Trophoblast cell (in vitro differentiated cells and primary cell): ENCODE measurements at places on chromosomes 13 and 19.

DNA sequence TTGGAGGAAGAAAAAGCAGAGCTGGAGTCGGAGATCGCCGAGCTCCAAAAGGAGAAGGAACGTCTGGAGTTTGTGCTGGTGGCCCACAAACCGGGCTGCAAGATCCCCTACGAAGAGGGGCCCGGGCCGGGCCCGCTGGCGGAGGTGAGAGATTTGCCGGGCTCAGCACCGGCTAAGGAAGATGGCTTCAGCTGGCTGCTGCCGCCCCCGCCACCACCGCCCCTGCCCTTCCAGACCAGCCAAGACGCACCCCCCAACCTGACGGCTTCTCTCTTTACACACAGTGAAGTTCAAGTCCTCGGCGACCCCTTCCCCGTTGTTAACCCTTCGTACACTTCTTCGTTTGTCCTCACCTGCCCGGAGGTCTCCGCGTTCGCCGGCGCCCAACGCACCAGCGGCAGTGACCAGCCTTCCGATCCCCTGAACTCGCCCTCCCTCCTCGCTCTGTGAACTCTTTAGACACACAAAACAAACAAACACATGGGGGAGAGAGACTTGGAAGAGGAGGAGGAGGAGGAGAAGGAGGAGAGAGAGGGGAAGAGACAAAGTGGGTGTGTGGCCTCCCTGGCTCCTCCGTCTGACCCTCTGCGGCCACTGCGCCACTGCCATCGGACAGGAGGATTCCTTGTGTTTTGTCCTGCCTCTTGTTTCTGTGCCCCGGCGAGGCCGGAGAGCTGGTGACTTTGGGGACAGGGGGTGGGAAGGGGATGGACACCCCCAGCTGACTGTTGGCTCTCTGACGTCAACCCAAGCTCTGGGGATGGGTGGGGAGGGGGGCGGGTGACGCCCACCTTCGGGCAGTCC lies 5.0 kb downstream of the FOSB start:
- DNase-seq, result peak; percentile 81

DNA sequence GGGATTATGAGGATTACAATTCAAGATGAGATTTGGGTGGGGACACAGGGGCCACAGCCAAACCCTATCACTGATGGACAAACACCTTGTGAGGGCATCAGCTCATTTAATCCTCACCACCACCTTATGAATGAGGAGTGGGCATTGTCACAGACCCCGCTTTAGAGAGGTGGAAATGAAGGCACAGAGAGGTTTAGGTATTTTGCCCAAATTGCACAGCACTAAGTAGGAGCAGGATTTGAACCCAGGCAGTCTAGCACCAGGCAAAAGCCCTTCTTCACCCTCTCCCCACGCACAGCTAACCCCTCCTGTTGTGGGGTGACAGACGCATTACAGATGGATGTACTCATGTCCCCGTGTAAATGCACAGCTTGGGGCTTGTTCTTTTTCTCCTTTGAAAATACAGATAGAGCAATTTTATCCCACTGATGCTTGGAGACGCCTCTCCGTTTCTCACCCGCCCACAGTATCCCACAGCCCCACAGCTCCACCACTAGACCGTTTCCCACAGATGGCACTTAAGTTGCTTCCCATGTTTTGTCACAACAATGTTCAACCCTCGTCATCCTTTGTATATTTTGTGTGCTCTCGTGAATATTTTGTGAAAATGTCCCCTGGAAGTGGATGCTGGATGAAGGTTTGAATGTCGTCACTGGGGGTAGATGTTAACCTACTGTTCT lies 48.2 kb downstream of the ANKRD10 start:
- no peak for DNase-seq

DNA sequence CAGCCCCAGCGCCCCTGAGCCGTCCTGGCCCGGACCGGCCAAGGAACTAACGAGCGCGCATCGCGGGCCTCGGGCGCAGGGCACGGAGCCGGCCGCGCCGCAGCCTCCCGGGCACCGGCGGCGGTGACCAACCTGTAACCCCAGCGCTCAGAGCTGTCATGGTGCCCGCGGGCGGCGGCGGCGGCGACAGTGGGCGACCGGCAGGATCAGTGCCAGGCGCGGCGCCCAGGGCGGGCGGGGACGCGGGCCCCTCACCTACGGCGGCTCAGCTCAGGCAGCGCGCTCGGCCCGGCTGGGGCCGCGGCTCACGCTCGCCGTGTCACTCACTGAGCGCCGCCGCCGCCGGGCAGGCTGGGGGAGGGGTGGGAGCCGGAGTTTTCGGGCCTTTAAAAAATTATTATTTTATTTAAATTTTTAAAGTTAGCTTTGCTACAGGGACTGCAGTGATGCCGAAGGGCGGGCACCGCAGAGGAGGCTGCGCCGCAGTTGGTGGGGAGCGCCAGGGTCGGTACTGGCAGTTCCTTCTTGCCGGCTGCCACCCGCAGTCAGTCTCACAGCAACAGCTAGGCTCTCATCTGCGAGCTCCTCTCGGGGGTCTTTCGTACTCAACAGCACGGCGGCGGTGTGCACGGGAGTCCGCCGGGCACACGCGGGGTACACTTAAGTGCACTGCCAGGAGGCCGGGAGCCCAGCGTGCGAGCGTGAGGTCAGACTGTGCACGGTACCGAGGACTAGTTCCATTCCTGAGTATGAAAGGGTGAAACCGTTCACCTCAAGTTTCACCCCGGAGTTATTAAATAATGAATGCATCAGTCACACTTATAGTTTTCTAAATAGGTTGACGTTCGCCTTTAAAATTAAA lies at the start of gene NALCN:
TSS of gene NALCN (minus strand) at position 328 of the 862 bp plus-strand sequence. CDS start 17,382 bp downstream, outside the sequence.
- DNase-seq, result no peak

DNA sequence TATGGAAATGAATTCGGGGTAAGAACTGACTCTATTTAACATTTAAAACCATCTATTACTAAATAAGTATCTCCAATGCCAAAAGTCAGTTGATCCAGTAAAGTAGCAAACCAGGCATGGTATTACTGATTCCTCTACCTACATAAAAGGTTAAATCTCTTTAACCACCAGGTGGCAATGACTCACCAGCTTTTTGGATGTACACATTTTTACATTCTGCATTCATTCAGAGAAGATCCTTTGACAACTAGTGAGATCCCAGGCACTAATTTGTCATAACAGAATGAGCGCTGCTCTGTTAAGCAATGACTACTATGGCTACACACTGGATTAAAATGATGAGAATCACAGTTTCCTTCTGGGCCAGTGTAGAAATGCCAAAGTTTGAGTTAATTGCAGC lies 329.8 kb upstream of the GPC6 start:
- DNase-seq, result peak; percentile 1

- DNase-seq, result no peak
Observed at GRCh38 chr13:50437252-50437651, 406.2 kb downstream of the DLEU7 start.

GRCh38 chr13:101556676-101557123 lies 104.2 kb downstream of the ITGBL1 start:
- no peak for DNase-seq

GRCh38 chr19:30662211-30662861 lies 290.2 kb downstream of the ZNF536 start:
- no peak for DNase-seq

DNA sequence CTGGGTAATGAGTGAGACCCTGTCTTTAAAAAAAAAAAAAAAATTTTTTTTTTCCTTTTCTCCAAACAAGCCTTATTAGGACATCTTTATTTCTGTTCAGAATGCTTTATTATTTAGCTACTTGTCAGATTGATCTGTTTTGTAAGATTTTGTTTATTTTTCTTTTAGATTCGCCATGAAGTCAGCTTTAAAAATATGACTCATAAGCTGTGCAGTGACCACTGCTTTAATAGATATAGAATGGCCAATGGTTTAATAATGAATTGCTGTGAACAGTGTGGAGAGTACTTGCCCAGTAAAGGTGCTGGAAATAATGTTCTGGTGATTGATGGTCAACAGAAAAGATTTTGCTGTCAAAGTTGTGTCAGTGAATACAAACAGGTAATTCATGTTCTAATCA lies 47.7 kb downstream of the ZMYM2 start:
- no peak for DNase-seq

- no peak for DNase-seq
Observed at GRCh38 chr19:48284896-48285295, 15.0 kb downstream of the ZNF114 start.

DNA sequence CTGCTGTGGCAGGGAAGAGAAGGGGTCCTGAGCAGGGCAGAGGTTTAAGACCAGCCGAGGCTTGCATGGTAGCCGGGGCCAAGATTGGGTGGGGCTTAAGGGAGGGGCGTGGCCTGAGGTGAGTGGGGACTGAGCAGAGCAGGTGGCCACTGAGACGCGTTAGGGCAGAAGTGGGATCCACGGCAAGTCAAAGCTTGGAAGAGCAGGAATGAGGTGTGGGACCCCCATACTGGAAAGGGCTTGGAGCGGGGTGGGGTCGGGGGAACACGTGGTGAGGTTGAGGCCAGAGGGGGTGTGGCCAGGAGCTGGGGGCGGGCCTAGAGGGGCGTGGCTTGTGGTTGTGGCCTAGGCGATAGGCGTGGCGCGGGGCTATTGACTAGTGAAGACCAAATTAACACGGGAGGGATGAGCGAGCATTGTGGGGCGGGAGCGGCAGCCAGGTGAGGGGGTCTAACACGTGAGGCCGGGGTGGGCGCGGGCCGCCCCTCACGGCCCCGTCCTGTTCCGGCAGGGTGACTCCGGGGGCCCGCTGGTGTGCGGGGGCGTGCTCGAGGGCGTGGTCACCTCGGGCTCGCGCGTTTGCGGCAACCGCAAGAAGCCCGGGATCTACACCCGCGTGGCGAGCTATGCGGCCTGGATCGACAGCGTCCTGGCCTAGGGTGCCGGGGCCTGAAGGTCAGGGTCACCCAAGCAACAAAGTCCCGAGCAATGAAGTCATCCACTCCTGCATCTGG lies 3.3 kb downstream of the CFD start:
- DNase-seq, result peak; percentile 68

DNA sequence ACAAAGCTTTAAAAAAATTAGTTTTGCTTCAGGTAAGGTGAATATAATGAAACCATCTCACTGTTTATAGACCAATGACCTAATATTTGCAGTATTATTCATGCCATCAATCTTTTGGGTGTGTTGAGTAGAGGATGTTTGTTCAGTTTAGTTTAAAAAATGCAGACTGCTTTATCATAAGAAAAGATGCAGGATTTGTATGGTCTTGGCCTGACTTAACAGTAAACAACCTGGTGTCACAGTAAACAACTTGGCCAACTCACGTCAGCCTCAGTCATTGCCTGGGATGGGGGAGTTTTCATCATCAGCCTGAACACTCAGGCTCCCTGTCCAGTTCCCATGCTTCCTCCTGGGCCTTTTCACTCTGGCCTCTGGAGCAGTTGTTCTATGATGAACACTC lies 55.1 kb downstream of the LMO7 start:
- no peak for DNase-seq
